ENCODE measurements at places on chromosomes 2 and 18.

DNA sequence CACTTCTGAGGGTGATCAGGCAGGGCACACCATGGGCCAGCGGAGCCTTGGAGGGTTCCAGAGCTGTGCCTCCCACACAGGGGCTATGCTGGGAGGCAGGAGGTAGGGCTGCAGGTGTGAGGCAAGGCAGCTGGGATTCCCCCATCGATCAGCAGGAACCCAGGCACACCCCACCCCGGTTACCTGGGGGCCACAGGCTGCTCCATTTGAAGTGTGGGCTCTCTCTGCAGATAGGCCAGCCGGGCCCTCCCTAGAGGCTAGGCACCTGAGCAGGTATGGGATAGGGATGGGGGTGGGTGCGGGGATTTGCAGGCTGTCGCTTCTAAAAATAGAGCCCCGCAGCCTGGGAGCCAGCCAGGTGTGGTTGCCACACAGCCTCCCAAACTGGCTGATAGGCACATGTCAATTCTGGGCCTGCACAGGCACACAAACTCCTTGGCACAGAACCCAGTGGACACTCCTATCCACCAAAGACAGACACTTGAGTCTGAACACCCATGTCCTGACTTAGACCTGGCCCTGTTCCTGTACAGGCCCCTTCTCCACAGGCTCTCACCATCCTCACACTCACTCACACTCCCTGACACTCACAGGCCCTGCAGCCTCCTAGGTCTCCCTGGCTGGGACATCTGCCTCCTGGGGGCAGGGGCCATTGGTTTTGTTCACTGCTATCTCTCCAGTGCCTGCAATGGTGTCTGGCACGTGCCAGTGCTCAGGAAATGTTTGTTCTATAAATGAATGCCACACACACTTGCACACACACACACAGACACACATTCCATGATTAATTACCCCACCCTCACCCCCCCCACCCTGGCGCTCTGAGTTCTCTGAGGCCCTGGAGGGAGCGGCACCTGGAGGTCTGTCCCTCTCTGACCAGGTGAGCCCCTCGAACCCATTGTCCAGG, 73.4 kb downstream of the ZFP36L2 start:
- no peak for DNase-seq

GRCh38 chr2:86204458-86204857, 5.2 kb downstream of the MRPL35 start:
- no peak for DNase-seq

- no peak for DNase-seq
Observed at GRCh38 chr2:29022679-29023078, 41.6 kb downstream of the TOGARAM2 start.

GRCh38 chr2:186697536-186697935, 3.7 kb downstream of the FAM171B start:
- DNase-seq = no peak

DNA sequence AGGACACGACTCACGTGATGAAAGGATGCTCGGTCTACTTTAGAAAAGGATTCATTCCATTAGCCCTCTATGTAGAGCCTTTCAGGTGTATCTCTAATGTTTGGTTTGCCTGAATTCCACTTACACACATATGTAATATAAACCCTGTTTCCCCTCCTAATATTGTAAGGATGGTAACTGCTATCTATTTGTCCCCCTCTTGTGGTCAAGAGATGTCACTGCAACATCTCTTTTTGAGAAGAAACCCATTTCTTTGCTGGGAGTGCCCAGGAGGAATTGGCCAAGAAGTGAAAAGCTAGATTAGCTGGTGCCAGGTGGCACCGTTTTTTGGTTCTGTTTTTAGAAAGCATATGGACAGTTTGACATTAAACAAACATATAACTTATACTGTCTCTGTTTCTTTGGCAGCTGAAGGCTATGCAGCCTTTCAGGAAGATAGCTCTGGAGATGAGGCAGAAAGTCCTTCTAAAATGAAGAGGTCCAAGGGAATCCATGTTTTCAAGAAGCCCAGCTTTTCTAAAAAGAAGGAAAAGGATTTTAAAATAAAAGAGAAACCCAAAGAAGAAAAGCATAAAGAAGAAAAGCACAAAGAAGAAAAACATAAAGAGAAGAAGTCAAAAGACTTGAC, 41.2 kb downstream of the RALBP1 start:
- no peak for DNase-seq

- DNase-seq = no peak
Observed at GRCh38 chr2:162029287-162029901, 44.6 kb downstream of the DPP4 start.

- no peak for DNase-seq
Observed at GRCh38 chr18:31643003-31643402, 41.4 kb downstream of the B4GALT6 start.

GRCh38 chr18:10490401-10491165, 35.2 kb upstream of the NAPG start:
- no peak for DNase-seq

Measured in right renal pelvis (tissue), 4 donors.